ENCODE measurements at places on chromosomes 2 and 18. TPM values are rescaled to one million over a fixed set of nuclear protein-coding genes. Genes with fewer than 3 reads are reported as not detected.
A peak's percentile ranks its signal among the peaks of the same experiment; 100 is the strongest.

CNGA3 gene
- not detected for polyA plus RNA-seq

DNA sequence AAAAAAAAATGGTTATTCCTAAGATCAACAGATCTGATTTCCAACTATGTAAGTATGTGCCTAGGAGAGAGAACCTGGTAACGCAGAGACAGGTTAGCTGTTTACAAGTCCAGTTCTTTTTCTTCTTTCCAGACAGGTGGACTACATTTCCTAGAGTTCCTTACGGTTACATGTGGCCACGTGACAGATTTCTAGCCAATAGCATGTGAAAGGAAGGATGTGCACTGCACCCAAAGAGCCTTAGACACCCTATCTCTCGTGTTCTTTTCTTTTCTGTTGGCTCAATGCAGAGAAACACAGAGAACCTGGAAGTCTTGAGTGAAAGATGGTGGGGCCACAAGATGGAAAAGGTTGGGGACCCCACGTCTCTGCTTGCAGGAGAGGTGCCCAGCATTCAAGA lies 375.9 kb downstream of the TNS1 start:
- DNase-seq, result no peak

GRCh38 chr2:135925571-135925970 lies 49.3 kb upstream of the MCM6 start:
- DNase-seq, result no peak

DNA sequence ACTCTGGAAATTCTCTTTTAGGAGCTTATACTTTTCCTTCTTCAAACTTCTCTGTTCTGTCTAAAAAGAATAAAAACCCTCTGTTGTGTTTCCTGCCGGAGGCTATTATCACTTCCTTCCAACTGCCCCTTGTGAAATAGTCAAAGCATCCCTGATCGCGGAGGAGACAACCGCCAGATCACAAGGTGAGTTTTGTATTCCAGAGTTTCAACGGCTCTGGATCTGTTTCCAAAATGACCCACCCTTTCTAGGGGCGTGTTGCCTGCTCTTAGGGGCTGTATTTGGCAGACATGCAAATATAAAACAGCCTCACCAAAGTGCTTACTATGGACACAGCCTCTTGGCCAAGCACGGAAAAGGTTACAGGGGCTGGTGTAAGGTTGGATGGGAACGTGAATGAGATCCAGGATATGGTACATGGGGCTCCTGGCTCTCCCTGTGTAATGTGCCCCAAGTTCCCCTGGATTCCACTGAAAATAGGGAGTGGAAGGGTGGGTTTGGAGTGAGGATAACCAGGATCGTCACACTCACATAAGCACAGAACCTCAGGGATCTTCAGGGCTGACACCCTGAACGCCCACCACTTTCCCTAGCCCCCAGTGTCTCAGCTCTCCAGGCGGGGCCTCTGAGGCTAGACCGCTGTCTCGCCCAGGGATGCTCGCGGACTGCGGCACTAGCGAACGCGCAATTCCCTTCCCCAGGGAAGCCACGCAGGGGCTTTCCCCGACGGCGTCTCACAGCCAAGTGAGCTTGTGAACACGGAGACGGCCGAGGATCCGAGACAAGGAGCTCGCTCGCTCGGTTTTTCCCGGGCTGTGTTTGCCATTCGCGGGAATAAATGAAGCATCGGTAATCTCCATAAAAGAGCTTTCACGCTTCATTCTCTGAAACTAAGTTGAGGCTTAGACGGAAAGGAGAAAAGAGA lies 14.4 kb downstream of the EN1 start:
- DNase-seq, result no peak

DNA sequence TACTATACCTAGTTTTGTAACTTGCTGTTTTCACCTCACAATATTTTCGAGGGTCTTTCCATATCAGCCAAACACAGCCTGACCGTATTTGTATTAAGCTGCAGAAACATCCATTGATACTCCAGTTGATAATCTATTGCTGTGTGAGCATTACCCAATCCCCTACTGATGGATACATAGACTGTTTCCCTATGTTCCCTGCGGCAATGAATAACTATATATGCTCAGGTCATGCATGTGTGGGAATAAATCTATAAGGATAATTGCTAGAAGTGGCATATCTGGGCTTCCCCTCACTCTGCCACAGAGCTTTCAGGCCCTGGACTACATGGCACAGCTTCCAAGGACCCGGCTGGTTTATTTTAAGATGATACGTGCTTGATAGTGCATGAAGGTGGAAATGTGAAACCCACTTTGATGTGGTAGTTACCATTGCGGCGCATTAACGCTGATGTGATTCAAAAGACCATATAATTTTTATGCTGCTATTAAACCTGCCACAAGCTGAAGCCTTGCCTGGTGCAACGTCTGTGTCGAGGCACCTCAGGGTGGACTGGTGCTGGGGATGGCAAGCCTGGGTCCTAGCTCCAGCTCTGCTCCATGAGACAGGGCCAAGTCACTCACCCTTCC lies 130.8 kb upstream of the MSH6 start:
- peak; percentile 55 for DNase-seq

DNA sequence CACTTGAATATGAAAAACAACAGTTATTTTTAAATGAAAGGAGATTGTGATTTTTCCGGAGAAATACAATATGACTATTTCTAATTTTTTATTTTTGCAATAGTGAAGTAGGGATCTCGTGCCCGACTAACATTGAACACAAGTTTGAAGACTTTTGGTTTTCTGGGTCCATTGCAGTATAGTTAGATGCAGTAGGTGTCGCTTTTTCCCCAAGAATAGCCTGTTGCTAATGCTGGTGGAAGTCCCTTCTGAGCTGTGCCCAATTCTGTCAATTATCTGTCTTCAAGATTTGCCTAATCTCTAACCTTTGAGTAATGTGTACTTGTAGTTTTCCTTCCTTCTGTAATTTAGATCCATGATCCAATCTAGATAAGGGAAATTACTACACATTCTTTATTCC lies 36.5 kb downstream of the SEMA4F start:
- peak; percentile 73 for DNase-seq

DNA sequence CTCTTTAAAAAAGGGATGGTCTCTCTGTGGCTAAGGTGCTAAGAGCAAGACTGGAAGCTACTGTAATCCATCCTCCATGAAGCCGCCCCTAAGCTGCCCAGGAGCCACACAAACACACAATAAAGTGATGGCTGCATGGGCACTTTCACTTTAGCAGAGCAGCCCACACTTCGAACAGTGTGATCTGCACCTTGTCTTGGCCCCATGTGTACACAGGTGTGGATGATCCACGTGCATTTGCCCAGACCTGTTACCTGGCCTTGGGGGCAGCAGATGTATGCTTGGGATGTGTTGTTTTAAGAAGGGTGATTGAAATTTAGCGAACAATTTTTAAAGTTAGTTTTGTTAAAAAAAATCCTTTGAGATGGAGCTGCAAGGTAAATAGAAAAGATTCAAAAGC lies 39.9 kb downstream of the TMEM178A start:
- DNase-seq, result no peak

Data from kidney (tissue), 22 donors.